ENCODE measurements at places on chromosomes 5 and 9.

GRCh38 chr9:124855944-124856765 lies 2.9 kb downstream of the WDR38 start:
- no peak for DNase-seq

- no peak for DNase-seq
These were observed 121.4 kb downstream of the PAX5 start for GRCh38 chr9:36912620-36913019.

- no peak for DNase-seq
These were observed 45.6 kb upstream of the SLC25A51 start for GRCh38 chr9:37949576-37949975.

DNA sequence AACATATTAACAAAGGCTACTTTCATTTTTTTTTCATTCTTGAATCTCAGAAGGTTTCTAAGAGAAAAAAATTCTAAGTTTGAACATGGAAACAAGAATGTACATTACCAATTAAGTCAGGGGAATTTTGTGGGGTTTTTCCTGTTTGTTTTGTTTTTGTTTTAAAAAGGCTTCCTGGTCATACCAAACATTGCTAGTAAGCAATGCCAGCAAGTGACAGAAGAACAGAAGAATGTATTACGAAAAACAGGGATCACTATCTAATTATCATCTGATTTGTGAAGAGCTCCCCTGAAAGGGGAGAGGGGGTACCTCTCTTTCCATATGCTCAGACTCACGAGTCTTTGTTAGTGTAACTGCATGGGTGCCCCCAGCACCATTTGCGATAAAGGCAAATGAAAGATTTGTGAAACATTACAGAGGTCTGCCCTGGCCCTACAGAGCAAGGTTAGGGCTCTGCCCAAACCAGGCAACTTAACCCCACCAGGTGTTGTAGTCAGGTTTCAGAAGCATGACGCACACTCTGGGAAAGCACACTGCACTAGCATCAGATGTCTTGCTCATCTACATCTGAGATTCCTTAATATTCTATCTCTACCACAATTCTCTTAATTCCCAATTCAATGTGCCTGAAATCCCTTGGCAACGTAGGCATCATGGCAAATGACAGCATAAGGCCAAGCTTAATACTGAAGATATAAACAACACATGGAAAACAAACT lies 268.2 kb downstream of the MLLT3 start:
- DNase-seq = no peak

DNA sequence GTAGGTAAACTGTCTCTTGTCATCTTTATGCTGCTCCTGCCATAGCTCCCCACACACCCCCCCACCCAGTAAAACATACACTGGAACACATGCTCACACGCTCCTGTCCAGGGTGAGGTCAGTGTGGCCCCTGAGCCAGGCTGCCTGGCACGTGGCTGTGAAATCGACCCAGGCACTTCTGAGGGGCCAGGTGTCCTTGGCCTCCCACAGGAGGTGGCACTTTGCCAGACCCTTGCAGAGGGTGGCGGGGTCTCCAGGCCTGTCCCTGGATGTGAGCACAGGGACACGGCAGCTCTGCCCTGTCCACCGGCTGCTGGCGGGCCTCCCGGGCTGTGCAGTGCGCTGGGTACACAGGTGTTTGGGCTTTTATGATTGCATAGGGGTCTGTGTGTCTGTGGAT lies 10.0 kb upstream of the CRB2 start:
- no peak for DNase-seq
